ENCODE measurements at places on chromosomes 16 and 17.

- no peak for DNase-seq
Measured at GRCh38 chr17:77555741-77556291, 402.7 kb upstream of the TNRC6C start.

GRCh38 chr17:6947745-6948144, 48.1 kb upstream of the ALOX12 start:
- DNase-seq, result no peak

DNA sequence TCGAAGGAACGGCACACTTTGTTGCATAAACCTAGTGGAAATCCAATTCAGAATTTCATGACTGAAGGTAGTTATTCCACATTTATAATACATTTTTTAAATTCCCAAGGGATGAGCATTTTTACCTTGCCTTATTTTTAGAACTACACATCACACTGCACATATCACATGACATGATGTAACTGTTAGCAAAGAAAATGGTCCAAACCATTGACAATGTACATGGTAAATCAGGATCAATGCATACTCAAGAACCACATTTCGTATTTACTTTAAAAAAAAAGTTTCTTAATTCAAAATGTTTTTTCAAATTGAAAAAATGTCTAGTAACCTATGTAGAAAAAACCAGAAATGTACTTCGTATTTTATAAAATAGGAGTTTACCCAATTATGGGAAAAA, 2.5 kb downstream of the KANSL1 start:
- DNase-seq, result no peak

DNA sequence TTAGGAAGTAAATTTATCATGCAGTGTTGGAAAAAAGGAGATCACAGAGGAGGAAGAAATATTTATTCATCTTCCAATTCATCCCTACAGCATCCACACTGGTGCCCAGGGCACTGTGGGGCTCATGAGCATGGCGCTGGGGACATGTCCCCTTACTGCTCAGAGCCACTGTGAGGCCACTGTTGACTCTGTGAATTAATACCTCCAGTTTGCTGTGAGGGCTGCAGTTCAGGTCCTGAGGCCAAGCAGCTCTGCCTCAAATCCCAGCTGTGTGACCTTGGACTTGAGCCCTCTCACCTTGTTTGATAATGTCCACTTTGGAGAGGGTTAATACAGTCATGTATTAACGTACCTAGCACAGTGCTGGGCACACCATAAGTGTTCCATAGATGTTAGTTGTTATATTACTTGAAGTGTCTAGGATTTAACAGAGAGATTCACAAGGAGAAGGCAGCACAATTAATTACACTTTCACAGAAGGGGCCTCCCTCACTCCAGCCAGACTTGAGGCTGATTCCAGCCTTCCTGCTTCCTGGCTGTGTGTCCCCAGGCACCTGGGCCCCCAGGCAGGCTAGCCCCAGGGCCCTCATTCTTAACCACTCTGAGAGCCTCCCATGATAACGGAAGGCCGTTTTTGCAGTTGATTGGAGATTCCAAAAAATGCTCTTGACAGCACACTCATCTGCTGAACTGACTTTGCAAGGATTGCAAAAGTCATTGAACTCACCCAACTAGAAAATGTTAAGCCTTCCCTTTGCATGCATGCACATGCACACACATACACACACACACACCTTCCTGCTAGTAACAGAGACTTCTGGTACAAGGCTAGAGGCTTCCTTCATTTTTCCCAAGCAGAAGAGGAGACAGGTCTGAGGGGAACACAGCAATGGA, 29.4 kb downstream of the KATNIP start:
- DNase-seq, result no peak

GRCh38 chr17:354651-355556, 2.3 kb upstream of the RPH3AL start:
- no peak for DNase-seq

Measured in thoracic aorta (tissue), 2 donors.